ENCODE measurements at places on chromosomes 5 and 9.

DNA sequence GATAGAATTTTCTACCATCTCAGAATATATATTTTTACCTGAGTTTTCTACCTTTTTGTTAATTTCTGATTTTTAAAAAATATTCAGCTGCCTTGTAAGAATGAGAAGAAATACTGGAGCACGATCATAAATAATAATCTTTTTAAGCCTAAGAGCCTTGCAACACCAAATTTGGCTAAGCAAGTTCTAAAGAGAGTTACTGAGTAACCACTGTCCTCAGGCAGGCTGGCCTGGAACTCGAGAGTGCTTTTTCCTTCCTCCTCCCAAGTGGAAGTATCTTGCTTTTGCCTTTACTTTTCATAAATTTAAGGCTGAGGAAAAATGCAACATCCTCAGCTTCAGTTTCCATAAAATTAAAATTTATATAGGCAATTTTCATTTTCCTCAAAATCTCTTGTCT, 21.0 kb downstream of the GLRX start:
- no peak for DNase-seq

DNA sequence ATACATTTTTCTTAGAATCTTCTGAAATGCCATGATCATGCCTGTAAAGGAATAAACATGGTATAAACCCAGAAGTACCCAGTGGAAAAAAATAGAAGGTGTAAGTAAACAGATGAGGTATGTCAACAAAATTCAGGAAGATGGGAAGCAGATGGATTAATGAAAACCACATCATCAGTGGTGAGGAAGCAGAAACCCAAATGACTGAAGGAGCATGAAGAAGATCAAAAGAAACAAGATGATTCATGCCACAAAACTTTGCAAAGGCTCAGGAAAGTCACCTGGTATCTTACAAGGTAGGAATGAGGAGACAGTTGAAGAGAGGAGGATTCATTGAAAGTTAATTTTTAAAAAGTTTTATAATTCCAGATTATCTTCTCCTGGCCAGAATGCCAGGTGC, 132.8 kb upstream of the PAPPA start:
- no peak for DNase-seq

DNA sequence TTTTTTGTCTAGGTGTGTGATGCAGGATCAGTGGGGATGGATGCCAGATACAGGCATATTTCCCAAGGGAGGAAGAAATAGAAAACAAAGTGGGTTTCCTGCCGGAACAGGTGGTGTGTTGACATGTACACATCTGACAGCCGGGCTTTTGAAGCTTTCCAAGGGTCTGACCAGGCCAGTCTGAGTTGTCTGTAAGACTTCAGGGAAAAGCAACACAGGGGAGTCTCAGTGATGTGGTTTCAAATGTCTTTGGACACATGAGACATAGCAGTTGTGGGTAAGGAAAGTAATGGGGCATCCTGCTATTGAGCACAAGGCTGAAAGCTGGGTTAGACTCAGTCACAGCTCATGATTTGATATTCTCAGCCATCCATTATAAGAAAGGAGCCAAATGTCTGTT, 274.9 kb downstream of the PIK3R1 start:
- no peak for DNase-seq

- no peak for DNase-seq
Measured at GRCh38 chr9:71549023-71549422, 219.3 kb downstream of the CEMIP2 start.

- DNase-seq = no peak
Measured at GRCh38 chr9:132752877-132753592, 82.8 kb downstream of the GTF3C4 start.

- no peak for DNase-seq
Measured at GRCh38 chr9:129399634-129399990, 221.3 kb downstream of the C9orf50 start.

- DNase-seq = no peak
Measured at GRCh38 chr5:178319541-178320041, 87.0 kb upstream of the PHYKPL start.

DNA sequence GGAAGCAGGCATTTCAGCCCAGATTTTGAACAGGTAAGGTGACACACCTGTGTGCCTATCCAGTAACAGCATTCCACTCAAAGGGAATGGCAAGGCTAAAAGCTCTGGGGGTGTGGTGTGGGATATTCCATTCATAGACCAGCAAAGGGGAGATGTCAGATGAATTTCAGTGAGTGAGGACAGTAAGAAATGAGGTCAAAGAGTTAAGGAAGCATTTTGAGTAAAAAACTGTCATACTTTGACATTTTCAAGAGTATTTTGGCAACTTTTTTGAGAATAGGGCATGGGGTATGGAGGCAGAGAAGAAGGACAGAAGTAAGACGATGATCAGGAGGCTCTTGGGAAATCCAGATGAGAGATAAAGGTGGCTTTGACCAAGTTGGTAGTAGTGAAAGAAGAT, 2.2 kb upstream of the ELOVL7 start:
- no peak for DNase-seq

DNA sequence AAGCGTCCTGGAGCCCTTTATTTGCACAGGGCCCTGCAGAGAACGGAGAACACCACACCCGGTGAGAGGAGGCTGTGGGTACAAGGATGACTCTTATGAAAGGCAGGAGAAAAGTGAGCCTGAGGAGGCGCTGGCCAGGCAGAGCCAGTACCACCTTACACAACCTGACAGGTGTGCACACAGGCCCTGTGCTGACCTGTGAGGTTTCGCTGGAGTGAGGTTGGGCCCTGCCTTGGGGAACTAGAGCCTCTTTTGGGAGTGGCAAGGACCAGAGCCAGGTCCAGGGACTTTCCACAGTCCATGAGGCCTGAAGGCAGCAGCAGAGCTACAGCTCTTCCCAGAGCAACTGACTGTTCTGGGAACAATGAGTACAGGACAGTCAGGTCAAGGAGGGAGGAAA, 3.1 kb downstream of the SRD5A1 start:
- no peak for DNase-seq

- DNase-seq = no peak
Measured at GRCh38 chr5:143014017-143014651, 244.0 kb downstream of the ARHGAP26 start.

- DNase-seq = no peak
Measured at GRCh38 chr5:138953387-138954256, 78.5 kb upstream of the LRRTM2 start.

- no peak for DNase-seq
Measured at GRCh38 chr9:83646500-83647239, 23.7 kb downstream of the IDNK start.

- DNase-seq = no peak
Measured at GRCh38 chr5:61298580-61298979, 33.5 kb upstream of the ZSWIM6 start.

GRCh38 chr9:99340281-99340680, 118.2 kb downstream of the SEC61B start:
- DNase-seq = no peak

DNA sequence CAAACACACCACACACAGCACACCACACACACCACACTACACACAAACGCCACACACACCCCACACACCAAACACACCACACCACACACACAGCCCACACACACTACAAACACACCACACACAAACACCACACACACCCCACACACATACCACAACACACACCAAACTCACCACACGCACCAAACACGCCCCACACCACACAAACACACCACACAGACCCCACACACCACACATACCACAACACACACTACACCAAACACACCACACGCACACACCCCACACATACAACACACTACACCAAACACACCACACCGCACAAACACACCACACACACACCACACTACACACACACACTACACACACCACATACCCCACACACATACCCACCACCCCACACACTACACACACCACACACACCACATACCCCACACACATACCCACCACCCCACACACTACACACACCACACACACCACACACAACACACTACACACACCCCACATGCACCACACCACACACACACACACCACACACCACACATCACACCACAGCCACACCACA, 151.2 kb downstream of the ERCC6L2 start:
- no peak for DNase-seq

- DNase-seq = no peak
Measured at GRCh38 chr5:68088302-68088701, 127.3 kb upstream of the PIK3R1 start.

DNA sequence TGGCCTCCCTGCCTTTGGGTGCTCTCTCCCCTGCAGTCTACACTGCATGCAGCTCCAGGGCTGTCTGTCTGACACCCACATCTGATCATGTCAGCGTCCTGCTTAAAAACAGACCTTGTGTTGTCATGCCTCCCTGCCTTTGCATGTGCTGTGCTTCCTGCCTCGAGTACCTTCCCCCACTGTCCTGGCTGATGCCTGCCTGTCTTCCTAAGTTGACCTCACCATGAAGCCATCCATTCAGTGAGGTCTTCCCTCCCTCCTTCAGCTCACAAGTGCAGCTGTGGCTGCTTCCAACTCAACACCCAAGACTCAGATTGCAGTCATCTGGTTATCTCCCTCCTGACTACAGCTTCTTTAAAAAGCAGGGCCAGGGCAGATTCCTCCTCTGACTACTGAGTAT, 5.5 kb downstream of the ANGPTL2 start:
- no peak for DNase-seq

GRCh38 chr5:115435778-115436712, 108.5 kb downstream of the FEM1C start:
- DNase-seq = no peak

DNA sequence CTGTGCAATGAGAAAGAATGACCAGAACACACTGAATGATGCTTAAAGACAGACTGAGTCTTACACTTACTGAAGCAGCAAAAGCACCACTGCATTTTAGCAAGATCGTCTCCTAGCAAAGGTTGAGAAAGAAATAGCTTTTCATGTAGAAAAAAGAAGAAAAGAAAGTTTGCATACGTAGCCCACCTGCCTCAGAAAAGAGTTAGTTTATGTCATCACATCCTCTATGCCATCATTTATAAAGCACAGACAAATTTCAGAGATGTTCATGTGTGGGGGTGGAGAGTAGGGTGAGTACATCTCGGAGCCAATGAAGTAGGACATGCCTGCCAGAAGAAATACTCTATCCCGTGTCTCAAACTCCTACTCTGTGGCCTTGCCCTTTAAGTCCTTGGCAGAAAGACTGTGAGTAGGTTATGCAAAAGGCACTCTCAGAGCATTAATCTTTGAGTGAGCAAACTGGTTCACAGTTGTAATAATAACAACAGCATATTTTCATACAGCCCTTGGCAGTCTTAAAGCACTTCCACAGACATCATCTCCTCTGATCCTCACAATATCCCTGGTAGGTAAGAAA, 22.4 kb downstream of the NRG2 start:
- DNase-seq = no peak

- DNase-seq = no peak
Measured at GRCh38 chr5:7745882-7746610, 104.9 kb downstream of the CFAP90 start.

GRCh38 chr9:136564379-136564988, 18.6 kb upstream of the NOTCH1 start:
- DNase-seq = no peak

GRCh38 chr5:40160435-40160834, 519.3 kb upstream of the PTGER4 start:
- no peak for DNase-seq

GRCh38 chr9:31715250-31715649, 669.2 kb upstream of the ACO1 start:
- DNase-seq = no peak

DNA sequence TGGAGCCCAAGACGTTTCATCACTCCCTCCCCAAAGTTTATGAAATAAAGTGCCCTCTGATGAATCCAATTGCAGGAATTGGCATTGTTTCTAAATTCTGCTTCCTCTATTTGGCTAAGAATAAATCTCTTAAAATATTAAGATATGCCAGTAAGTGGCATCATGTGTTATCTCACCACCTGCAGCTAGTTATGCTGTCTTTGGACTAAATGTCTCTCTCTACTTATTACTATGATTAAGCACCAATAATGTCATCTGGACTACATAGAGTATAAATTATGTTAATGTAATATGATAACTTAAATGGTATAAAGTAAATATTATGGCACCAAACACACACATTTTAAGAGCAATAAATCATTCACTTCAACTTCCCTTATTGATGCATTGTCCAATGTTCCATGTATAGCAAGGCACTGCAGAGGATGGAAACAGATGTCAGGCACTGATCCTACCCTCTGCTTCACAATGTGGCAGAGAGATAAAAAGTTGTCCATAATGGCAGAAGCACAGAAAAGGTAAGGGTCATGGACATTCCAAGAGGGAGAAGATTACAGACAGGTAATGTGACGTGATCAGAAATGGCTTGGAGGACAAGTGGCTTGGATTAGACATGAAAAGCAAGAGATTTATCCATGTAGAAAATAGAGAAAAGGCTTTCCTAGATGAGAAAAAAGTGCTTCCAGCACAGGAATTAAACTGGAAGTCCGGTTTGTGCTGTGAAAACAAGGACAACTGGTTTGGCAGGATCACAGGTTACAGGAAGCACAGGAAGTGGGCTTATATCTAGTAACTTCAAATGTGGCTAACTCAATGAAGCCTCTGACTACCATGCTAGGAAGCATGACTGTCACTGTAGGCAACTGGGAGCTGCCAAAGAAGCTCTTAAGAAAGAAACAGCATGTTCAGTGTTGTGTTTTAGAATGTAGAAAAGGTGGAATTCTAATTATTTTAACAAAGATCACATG, 26.7 kb downstream of the MARCHF11 start:
- no peak for DNase-seq

DNA sequence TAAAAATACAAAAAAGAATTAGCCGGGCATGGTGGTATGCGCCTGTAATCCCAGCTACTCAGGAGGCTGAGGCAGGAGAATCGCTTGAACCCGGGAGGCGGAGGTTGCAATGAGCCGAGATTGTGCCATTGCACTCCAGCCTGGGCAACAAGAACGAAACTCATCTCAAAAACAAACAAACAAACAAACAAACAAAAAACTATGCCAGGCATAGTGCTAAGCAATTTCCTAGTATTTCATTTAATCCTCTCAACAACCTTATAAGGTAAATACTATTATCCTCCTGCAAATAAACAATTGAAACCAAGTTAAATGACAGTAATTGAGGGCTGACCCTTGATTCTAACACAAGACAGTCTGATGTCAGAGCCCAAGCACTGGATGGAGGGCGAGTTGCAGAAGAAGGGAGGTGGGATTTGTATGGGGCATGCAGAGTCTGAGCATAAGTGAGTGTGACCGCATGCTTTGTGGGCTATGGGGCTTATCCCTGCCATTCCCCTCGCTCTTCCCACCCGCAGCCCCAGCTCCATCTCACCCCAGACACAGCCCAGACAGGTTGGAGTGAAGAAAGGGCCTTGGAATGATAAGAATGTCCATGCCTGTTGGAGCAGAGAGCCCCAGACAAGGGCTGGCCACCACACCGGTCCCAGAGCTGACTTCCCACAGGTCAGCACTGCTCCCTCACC, 24.3 kb upstream of the RPS14 start:
- DNase-seq = no peak

GRCh38 chr9:16319646-16320045, 550.8 kb downstream of the BNC2 start:
- no peak for DNase-seq

- DNase-seq = no peak
Measured at GRCh38 chr5:171340491-171340890, 31.4 kb downstream of the TLX3 start.

GRCh38 chr5:125865166-125865815, 557.9 kb upstream of the GRAMD2B start:
- DNase-seq = no peak
